ENCODE measurements at places on chromosomes 11 and 22.

DNA sequence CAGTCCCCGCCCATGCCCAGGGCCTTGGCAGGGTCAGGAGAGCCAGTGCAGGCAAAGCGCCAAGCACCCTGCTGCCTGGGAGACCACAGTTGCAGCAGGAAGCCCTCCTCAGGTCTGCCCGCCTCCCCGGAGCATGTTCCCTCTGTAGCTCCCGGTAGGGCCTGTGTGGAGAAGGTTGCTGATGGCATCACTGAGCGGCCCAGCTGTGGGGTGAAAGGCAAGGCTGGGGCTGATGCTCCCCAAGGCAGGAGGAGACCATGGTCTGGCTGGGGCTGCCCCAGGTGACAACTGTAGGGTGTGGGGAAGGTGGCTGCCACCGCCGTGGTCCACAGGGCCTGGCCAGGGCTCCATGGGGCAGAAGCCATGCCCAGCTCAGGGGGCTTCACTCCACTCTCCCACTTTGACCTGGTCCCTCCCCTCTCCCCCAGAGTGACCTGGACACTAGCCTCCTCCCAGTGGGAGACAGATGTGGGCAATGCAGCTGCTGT, 53.0 kb downstream of the CDKN1C start:
- no peaks in the 10 kb centered on the region for H3K4me1 ChIP-seq
- no peak overlapping the region for H3K4me3 ChIP-seq
- peaks cover 2% of the 10 kb centered on the region for H3K36me3 ChIP-seq

- peaks cover 45% of the 10 kb centered on the region for H3K36me3 ChIP-seq
- no peaks in the 10 kb centered on the region for H3K27me3 ChIP-seq
- no peak for DNase-seq
- peak overlapping the region; percentile 73 for H3K27ac ChIP-seq
These were observed 10.0 kb downstream of the STX3 start for GRCh38 chr11:59765068-59765735.

GRCh38 chr11:44784436-44784760, 57.6 kb downstream of the TSPAN18 start:
- H3K27ac ChIP-seq = no peak overlapping the region
- H3K4me3 ChIP-seq = no peak overlapping the region
- no peak for DNase-seq
- no peaks in the 10 kb centered on the region for H3K27me3 ChIP-seq
- H3K36me3 ChIP-seq = no peaks in the 10 kb centered on the region
- no peaks in the 10 kb centered on the region for H3K4me1 ChIP-seq

- H3K27me3 ChIP-seq = no peaks in the 10 kb centered on the region
- H3K27ac ChIP-seq = no peak overlapping the region
- DNase-seq = no peak
- H3K36me3 ChIP-seq = no peaks in the 10 kb centered on the region
- no peaks in the 10 kb centered on the region for H3K4me1 ChIP-seq
These were observed 110.8 kb downstream of the GRIK4 start for GRCh38 chr11:120622189-120622875.

DNA sequence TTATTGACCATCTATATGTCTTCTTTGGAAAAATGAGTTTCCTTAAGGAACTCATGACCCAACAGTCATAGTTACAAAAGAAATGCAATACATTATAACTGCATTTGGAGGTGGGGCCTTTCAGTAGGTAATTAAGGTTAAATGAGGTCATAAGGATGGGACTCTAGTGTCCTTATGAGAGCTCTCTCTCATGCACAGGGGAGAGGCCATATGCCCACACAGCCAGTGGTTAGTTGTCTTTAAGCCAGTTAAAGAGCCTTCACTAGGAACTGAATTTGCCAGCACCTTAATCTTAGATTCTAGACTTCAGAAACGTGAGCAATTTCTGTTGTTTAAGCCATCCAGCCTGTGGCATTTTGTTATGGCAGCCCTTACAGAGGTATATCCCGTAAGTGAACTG, 27.3 kb downstream of the INTS4 start:
- no peak for DNase-seq
- no peaks in the 10 kb centered on the region for H3K27me3 ChIP-seq
- no peaks in the 10 kb centered on the region for H3K4me1 ChIP-seq
- H3K4me3 ChIP-seq = no peak overlapping the region
- no peak overlapping the region for H3K27ac ChIP-seq
- H3K36me3 ChIP-seq = peaks cover 21% of the 10 kb centered on the region

DNA sequence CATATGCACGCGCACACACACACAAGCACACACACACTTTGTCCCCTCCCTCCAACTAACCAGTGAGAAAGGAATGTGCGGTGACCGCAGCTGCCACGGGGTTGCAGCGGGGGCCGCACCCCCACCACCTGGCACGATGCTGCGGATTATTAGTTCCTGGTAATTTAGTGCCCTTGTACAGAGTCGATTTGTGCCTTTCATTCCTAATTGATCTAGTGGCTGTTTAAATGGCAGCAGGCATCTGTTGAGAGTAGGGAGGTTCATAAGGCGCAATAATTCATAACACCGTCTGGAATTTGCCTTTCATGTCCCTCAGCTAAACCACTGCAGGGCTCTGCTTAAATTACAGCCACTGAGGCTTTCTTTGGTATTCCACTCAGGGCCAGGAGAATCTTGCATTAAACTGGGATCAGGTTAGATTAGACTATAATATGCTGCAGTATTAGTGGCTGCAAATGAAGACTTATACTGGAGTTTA, 113.7 kb downstream of the FEZ1 start:
- DNase-seq = no peak
- no peak overlapping the region for H3K27ac ChIP-seq
- no peaks in the 10 kb centered on the region for H3K36me3 ChIP-seq
- H3K4me1 ChIP-seq = no peaks in the 10 kb centered on the region

- H3K4me1 ChIP-seq = no peaks in the 10 kb centered on the region
- peaks cover 2% of the 10 kb centered on the region for H3K27me3 ChIP-seq
- no peak overlapping the region for H3K27ac ChIP-seq
- no peak overlapping the region for H3K4me3 ChIP-seq
- no peak for DNase-seq
These were observed 115.9 kb downstream of the TRIM29 start for GRCh38 chr11:120021978-120022377.

DNA sequence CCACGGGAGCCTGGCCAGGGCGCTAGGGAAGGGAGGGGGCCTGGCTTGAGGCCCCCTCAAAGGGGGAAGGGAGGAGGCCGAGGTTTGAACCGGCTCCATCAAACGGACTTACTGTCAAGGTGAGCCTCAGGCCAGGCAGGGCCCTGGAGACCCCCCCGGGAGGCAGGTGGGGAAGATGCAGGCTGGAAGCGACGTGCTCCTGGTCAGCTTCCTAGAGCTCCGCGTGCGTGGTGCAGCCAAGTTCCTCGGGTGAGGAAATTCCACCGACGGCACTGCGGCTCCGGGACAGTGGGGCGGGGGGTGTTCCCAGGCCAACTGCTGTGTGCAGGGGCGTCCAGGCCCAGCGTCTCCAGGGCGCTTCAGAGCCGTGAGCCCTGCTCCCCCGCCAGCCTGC, 7.2 kb upstream of the TRABD start:
- no peaks in the 10 kb centered on the region for H3K36me3 ChIP-seq
- no peak for DNase-seq
- peaks cover 5% of the 10 kb centered on the region for H3K27me3 ChIP-seq
- H3K4me3 ChIP-seq = no peak overlapping the region
- H3K27ac ChIP-seq = no peak overlapping the region

DNA sequence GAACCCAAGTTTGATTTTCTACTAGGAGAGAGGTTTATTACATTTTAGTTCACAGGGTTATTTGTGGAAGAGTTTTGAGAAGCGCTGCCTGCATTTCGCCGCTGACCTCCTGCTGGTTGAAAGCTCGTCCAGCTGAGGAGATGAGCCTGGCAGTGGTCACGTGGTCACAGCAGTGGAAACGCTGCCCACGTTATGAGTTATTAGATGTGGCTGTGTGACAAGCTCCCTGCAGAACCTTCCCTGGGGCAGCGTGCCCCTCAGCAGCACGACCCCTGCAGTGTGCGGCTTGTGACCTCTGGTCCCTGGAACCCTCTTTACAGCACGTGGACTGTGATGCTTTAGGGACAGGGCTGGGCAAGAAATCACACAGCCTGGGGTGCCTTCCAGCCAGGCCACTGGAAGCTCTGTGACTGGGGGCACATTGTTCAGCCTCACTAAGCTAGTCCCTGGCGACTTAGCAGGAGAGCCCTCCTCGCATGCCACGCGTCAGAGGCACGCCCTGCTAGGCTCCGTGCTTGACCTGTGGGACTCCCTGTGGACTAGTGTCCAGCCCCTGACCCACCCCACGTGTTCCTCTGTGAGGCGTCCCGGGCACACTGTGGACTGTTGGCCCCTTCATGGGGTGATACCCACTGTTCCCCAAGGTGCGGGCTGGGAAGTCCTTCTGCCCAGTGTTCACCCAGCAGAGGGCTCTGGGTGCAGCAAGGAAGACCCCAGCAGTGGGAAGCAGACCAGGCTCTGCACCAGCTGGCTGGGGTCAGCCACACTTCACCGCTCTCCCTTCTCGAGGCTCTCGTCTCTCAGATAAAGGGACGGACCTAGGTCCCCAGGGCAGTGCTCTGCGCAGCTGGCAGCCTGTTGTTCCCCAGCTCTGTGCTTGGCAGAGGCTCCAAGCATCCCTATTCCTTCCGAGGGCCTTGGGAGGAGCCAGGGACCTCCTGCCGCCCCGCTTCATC, 349.5 kb downstream of the TBC1D22A start:
- no peaks in the 10 kb centered on the region for H3K36me3 ChIP-seq
- no peaks in the 10 kb centered on the region for H3K27me3 ChIP-seq
- DNase-seq = no peak
- no peak overlapping the region for H3K27ac ChIP-seq
- H3K4me1 ChIP-seq = no peaks in the 10 kb centered on the region
- no peak overlapping the region for H3K4me3 ChIP-seq

GRCh38 chr22:35510951-35511350, 29.7 kb upstream of the RASD2 start:
- H3K27me3 ChIP-seq = peaks cover 17% of the 10 kb centered on the region
- H3K4me1 ChIP-seq = no peaks in the 10 kb centered on the region
- no peaks in the 10 kb centered on the region for H3K36me3 ChIP-seq

GRCh38 chr11:120039039-120039438, 98.9 kb downstream of the TRIM29 start:
- no peak for DNase-seq
- H3K27ac ChIP-seq = no peak overlapping the region
- peaks cover 6% of the 10 kb centered on the region for H3K27me3 ChIP-seq
- no peaks in the 10 kb centered on the region for H3K36me3 ChIP-seq

DNA sequence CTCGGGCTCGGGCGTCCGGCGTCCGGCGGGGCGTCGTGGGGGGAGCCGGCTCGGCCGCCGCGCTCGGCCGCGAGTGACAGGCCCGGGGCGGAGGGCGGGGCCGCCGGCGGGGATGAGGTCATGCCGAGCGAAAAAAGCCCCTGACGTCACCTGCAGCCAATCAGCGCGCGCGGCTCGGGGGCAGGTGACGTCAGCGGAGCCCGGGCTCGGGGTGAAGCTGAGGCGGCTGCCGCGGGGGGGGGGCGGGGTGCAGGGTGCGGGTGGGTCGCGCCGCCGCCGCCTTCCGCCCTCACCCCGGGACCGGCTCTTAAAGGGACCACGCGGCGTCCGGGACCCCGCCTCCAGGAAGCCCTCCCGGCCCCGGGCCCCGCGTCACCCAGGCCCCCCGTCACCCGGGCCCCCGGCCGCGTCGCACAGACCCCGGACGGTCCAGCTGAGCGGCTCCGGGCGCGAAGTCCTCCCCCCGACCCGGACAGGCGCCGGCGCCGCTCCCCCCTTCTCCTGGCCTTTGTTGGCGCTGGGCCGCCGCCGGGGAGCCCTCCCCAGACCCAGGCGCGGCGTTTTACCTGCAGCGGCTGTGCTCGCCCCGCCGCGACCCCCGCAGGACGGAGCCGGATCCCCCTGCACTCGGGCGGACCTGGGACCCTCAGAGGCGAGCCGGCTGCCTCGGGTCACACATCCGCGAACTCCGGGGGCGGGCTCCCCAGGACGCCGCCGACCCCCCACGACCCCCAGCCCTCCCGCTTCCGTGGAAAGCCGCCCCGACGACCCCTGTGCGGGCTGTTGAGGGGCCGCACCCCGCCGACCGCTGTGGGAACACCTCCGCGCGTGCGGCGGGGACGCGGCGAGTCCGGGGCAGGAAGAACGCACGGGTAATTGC, at the start of gene DUSP8:
Gene DUSP8, minus strand, starts transcription at position 75 of the 880 bp plus-strand sequence. CDS start 6,445 bp downstream, outside the sequence.
- peak; percentile 92 for DNase-seq
- H3K27me3 ChIP-seq = peaks cover 32% of the 10 kb centered on the region
- H3K36me3 ChIP-seq = no peaks in the 10 kb centered on the region
- peaks cover 15% of the 10 kb centered on the region for H3K4me1 ChIP-seq
- no peak within 1 kb of the TSS for H3K27ac ChIP-seq

GRCh38 chr11:115097796-115098408, 406.3 kb downstream of the CADM1 start:
- H3K4me3 ChIP-seq = no peak overlapping the region
- no peaks in the 10 kb centered on the region for H3K27me3 ChIP-seq
- no peak for DNase-seq
- no peaks in the 10 kb centered on the region for H3K36me3 ChIP-seq
- no peaks in the 10 kb centered on the region for H3K4me1 ChIP-seq
- H3K27ac ChIP-seq = no peak overlapping the region
